ENCODE measurements at places on chromosomes 5 and 9. TPM values are rescaled to one million over a fixed set of nuclear protein-coding genes. Genes with fewer than 3 reads are reported as not detected.

Gene RASEF
- total RNA-seq = not detected

Gene FOXD4L5
- not detected for total RNA-seq

Gene MOB3B
- 1.1 TPM for total RNA-seq

Gene RANBP17
- total RNA-seq = 30.7 TPM

Gene MYOT
- not detected for total RNA-seq

Gene EGFLAM
- 4.3 TPM for total RNA-seq
